ENCODE measurements at places on chromosomes 5 and 9.

DNA sequence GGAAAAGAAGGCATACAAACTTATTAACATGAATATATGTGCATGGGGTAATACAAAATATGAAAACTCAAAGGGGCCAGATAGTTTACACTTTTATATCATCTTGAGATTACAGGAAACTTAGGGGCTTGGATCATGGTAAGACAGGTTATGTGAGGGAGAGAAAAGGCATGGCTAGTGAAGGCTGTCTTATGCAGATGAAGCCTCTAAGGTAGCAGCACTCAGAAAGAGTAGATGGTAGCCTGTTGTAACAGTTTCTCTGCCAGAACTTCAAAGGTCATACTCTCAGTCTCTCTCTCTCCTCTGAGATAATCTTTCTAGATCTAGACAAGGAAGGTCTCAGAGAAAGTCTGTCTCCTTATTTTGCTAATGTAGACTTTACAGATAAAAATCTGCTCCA, 57.2 kb upstream of the FGF10 start:
- DNase-seq: no peak

GRCh38 chr5:1343931-1344901, 683 bp downstream of the CLPTM1L start:
- no peak for DNase-seq

GRCh38 chr5:130018641-130019040, 114.4 kb downstream of the CHSY3 start:
- DNase-seq: no peak

- DNase-seq: no peak
These were observed 14.0 kb downstream of the MCC start for GRCh38 chr5:113474100-113474728.

DNA sequence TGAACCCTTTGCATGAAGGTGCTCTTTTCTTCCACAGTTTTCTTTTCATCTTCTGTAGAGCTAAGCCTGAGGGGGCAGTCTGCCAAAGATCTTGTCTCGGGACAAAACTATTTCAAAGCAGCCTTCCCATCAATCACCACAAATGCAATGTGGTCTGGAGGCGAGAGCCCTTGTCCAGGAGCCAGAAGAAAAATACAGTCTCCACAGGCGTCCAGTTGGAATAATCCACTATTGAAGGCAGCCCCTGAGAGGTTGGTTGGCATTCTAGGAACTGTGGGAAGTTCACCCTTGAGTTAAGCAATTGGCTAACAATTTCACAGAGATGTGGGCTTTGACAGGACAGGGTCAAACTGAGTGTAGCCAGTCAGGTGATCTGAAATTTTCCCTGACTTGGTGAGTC, 72.0 kb downstream of the SEMA6A start:
- no peak for DNase-seq

DNA sequence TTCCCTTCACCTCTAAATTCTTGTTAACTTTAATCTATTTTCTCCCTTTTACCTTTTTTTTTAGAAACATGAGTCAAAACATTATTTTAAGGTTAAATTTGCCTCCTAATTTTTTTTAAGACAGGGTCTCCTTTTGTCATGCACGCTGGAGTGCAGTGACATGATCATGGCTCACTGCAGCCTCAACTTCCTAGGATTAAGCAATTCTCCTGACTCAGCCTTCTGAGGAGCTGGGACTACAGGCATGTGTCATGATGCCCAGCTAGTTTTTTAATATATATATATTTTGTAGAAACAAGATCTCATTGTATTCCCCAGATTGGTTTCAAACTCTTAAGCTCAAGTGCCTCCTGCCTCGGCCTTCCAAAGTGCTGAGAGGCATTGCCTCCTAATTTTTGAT, 424.7 kb upstream of the FAM174A start:
- no peak for DNase-seq

DNA sequence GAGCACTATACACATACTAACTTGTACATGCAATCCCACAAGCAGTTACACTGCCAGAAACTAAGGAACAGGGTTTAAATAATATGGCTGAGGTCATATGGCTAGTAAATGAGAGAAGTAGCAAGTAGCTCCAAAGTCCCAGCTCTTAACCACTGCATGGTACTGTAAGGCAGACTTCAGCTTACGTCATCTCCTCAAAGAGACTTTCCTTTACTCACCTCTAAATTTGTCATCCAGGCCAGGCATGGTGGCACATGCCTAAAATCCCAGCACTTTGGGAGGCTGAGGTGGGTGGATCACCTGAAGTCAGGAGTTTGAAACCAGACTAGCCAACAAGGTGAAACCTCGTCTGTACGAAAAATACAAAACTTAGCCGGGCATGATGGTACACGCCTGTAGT, 20.4 kb upstream of the SELENOP start:
- no peak for DNase-seq

Data from fibroblast of the conjunctiva (primary cell).